ENCODE measurements at places on chromosomes 7 and 10.
A peak's percentile ranks its signal among the peaks of the same experiment; 100 is the strongest.

GRCh38 chr7:86995052-86995725, 64.3 kb downstream of the ELAPOR2 start:
- no peak for DNase-seq

- no peak for DNase-seq
Observed at GRCh38 chr7:16975712-16976111, 93.9 kb upstream of the AGR3 start.

DNA sequence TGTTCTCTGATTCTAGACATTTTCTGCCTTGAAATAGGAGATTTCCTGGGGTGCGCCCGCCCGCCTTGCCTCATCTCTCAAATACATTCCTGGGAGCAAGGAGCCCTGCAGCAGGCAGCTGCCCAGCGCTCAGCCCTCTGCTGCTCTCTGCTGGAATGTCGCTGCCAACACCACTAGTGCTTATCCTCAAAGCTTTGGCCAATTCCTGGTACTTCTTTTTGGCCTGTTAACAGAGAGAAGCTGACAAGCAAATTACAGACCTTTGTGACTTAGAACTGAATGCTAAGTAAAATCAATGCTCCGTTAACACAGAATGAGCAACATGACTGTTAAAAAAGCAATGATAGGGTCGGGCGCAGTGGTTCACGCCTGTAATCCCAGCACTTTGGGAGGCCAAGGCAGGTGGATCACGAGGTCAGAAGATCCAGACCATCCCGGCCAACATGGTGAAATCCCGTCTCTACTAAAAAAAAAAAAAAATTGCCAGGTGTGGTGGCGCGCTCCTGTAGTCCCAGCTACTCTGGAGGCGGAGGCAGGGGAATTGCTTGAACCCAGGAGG, 41.9 kb upstream of the SYPL1 start:
- peak; percentile 88 for DNase-seq

DNA sequence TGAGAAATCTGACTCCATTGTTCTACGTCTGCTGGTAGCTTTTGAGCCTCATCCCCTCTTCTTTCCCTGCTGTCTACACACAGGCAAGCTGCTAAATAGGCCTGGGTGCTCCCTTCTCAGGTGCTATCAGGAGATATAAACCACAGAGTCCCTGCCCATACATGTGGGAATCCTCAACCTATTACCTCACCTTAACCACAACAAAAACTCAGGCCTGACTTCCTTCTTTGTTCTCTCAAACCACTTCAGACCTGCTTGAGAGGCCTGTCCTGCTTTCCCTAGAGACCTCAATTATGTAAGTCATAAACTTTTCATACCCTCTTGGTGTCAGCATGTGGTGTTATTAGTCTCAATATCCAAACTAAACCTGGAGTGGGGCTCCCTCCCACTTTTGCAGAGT, 75.0 kb upstream of the MAGI2 start:
- no peak for DNase-seq

DNA sequence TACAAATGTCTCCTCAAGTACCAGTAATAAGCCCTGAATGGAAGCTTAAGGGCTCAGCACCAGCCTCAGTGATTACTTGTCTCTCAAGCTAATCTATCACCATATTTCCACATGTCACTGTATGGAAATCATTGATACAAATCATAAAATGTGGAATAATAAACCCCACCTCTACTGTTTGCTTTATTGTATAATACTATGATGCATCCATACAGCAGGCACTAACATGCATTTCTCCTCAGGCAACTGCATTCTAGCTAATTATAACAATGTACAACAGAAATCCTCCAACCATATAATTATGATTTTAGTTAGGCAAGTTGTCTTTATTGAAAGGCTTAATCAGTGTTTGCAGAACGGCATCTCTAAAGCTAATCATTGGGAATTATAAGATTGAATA, 26.2 kb downstream of the CRPPA start:
- no peak for DNase-seq

DNA sequence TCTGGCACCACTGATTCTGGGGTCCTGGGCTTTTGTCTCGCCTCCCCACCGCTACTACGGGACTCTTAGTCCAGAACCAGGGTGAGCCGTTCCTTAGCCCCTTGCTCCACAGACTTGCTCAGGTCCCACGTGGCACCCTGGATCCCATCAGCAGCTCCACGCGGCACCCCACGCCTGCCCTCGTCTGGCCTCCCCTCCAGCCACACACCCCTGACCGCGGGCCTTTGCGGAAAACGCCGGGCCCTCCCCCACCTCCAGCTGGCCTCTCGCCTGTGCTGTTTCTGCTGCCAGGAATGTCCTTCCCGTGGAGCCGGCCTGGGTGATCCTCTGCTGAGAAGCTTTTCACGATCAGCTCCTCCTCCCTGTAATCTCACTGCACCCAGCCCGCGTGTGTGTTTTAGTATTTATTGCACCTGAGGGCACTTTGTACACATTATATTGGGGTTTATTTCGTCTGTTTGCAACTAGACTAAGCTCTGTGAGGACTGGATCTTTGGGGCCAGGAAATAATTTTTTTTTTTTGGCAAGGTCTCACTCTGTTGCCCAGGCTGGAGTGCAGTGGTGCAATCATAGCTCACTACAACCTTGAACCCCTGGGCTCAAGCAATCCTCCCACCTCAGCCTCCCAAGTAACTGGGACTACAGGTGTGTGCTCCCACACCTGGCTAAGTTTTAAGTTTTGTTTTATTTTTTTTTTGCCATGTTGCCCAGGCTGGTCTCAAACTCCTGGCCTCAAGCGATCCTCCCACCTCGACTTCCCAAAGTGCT, 10.5 kb upstream of the TTYH3 start:
- peak; percentile 84 for DNase-seq

DNA sequence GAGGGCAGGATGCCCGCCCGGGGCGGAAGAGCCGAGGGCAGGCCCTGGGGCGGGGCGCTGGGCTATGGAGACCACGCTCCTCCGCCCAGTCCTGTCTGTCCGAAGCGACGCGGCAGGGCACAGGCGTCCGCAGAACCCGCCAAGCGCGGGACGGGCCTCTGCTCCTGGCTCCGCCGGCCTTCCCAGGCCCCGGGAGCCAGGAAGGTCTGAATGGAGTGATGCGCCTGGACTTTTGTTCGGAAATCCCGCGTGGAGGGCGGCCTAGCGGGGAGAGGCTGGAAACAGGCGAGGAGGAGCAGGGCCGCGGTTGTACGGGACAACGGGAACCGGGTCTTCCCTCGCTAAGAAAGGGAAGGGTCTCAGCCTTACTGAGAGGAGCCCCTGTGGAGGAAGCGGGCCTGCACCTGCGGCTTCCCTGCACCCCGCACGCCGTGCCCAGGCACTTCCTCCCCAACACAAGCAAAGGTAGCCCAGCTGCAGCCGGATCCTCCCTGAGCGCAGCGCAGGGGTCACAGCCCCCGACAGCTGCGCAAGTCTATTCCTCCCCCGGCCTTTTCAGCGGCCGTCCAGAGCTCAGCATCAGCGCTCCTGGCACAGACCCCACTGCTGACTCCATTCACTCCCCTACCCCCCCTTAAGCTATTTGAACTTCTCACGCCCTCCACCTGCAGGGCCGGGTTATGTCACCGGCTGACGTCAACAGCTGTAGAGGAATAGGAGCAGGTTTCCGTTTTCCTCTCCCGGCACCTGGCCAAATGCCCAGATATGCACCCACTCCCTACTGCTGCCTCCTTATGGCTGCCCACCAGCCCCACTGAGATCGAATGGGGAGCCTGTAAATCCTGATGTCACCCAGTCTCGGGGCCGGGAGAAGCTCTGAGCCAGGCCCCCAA, 143.2 kb upstream of the RET start:
- peak; percentile 67 for DNase-seq

DNA sequence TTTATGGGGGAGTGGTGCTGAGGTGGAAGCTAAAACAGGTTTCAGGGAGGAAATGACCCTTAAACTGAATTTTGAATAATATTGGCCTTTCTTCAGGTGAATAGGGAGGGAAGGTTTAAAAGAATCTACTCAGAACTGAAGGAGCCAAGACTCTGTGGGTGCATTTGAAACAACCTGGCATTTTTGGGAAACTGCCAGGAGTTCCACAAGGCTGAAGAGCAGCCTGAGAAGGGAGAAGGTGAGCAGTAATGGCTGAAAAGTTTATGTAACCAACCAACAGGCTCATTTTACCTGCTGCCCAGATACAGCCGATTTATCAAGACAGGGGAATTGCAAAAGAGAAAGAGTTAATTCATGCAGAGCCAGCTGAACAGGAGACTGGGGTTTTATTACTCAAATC, 4.0 kb upstream of the PANK1 start:
- no peak for DNase-seq
